Activated T-cell treated with anti-CD3 and anti-CD28 coated beads, Interleukin-2, amount 50 U/mL, for 72 hours (primary cell): ENCODE measurements at places on chromosomes 12 and 14.

GRCh38 chr14:55274751-55275150 is 3.5 kb downstream of the FBXO34 start:
- H3K36me3 ChIP-seq: peaks cover 5% of the 10 kb centered on the region
- no peaks in the 10 kb centered on the region for H3K27me3 ChIP-seq
- H3K4me1 ChIP-seq: peaks cover 75% of the 10 kb centered on the region
- no peak for DNase-seq

DNA sequence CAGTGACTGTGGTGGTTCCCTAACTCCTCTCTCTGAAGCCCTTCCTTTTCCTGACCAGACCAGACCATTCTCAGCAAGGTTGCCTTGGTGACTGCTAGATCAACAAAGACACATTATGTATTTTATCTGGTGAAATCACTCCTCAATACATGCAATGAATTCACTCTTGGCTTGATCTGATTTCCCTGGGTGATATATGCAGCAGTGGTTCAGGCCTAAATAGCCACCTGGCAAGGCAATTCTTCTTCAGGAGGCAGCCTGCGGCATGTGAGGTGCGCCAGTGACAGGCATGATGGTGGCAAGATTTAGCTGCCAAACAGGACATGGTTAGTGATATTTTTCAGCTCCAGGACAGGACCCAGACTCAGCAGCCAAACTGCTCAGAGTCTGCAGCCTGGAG is 350.3 kb upstream of the CCDC196 start:
- no peak overlapping the region for H3K27ac ChIP-seq
- DNase-seq: no peak
- no peak overlapping the region for H3K4me3 ChIP-seq
- no peaks in the 10 kb centered on the region for H3K36me3 ChIP-seq

DNA sequence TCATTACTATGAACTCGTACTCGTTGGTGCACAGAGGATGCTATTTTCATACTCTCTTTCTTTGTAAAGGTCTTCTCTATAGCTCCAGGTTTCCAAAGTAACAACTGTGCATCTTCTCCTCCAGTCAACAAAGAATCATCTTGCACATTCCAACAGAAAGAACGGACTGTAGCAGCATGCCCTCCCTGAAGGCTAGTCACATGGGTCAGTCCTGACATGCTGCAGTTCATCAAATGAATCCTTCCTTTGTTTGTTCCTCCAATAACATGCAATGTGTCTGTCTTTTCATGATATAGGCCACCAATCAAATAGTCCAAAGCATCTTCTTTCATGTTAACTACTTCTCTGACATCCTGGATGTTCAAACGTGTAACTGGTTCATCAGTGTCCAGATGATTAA is 42.9 kb downstream of the WDR89 start:
- H3K4me1 ChIP-seq: no peaks in the 10 kb centered on the region
- no peak overlapping the region for H3K27ac ChIP-seq
- DNase-seq: no peak
- H3K4me3 ChIP-seq: no peak overlapping the region
- H3K27me3 ChIP-seq: no peaks in the 10 kb centered on the region
- H3K36me3 ChIP-seq: peaks cover 57% of the 10 kb centered on the region

DNA sequence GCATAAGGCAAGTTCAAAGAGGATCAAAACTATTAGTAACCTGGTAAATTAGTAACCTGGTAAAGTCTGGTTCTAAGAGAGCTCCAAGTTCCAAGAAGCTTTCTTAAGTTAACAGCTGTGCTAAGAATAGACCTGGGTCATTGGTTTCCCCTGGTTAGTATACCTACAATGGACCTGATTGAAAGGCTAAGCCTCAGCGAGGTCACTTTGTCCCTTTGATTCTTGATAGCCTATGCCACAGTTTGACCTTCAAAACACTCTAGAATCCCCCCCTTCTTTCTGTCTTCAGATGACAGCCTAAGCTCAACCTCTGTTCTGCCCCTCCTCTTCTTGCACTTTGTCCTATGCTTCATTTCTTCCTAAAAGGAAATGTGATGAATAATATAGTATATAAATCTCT is 53.0 kb downstream of the LLPH start:
- no peak overlapping the region for H3K27ac ChIP-seq
- DNase-seq: no peak
- peaks cover 18% of the 10 kb centered on the region for H3K27me3 ChIP-seq
- no peaks in the 10 kb centered on the region for H3K4me1 ChIP-seq
- H3K4me3 ChIP-seq: no peak overlapping the region

DNA sequence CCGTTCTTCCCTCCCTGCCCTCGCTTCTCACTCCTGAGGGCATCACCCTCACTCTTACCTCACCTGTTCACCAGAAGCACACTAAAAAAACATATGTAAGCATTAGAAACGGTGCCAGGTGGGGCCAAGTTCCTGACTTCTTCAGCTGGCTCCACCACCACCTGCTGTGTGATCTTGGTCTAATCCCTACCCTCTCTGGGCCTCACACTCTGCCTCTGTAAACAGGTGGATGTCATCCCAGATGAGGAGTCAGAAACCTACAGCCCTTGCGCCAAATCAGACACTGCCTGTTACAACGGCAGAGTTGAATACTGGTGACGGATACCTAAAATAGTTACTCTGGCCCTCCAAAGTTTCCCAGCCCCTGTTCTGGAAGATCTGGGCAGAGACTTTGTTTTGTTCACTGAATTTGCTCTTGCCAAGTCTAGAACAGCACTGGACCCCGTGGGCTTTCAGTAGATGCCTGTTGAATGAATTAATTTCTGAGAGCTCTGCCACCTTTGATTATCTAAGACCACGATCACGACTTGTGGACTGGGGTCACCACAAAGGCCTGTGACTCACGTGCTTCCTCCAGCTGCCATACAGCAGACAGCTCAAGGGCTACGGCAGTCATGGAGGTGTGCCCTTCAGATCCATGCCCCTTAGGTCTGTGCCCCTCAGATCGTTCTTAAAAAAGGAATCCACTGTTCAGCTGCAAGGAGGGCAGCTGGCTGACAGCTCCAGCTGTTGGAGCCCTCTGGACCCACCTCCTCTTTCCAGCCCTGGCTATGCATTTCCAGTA is 71.9 kb downstream of the GSC start:
- DNase-seq: no peak
- H3K36me3 ChIP-seq: no peaks in the 10 kb centered on the region
- no peak overlapping the region for H3K27ac ChIP-seq
- H3K4me1 ChIP-seq: no peaks in the 10 kb centered on the region

GRCh38 chr14:52711666-52712065 is 4.7 kb downstream of the PSMC6 start:
- no peaks in the 10 kb centered on the region for H3K27me3 ChIP-seq
- no peak for DNase-seq
- peaks cover 41% of the 10 kb centered on the region for H3K4me1 ChIP-seq
- H3K27ac ChIP-seq: peak overlapping the region; percentile 66

GRCh38 chr12:44246482-44247105 is 410.7 kb downstream of the TMEM117 start:
- no peak for DNase-seq
- H3K27me3 ChIP-seq: no peaks in the 10 kb centered on the region
- no peak overlapping the region for H3K4me3 ChIP-seq
- H3K36me3 ChIP-seq: peaks cover 7% of the 10 kb centered on the region
- H3K27ac ChIP-seq: no peak overlapping the region
- H3K4me1 ChIP-seq: no peaks in the 10 kb centered on the region

- no peak overlapping the region for H3K4me3 ChIP-seq
- H3K27ac ChIP-seq: no peak overlapping the region
- H3K4me1 ChIP-seq: peaks cover 36% of the 10 kb centered on the region
- no peaks in the 10 kb centered on the region for H3K27me3 ChIP-seq
- no peaks in the 10 kb centered on the region for H3K36me3 ChIP-seq
- DNase-seq: no peak
These were observed 22.9 kb upstream of the DHRS7 start for GRCh38 chr14:60188115-60188514.

DNA sequence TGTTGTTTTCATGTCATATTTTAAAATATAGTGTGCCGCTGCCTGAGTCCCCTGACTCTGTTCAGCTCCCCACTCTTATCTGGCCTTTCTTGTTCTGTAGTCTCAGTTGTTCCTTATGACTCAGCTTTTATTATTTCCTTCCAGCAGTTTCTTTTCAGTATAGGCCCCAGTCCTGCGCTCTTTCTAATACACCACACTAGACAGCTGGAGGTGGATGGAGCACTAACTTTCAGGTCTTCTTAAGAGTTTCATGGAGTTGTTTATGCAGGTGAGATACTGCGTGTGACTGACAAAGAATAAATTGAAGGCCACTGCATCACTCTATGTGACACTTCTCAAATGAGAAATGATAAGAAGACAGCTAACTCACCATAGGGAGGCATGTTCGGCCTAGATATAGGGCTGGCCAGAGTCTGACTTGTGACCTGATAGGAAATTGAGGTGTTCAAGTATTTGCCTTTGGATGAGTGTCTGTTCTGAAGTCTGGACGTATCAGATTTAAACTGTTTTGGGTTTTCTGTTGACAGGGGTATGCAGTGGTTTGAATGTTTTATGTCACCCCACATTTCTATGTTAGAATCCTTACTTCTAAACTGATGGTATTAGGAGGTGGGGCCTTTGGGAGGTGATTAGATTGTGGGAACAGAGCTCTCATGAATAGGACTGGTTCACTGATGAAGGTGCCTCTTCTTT is 60.8 kb upstream of the CLMN start:
- no peak overlapping the region for H3K27ac ChIP-seq
- no peak for DNase-seq
- peaks cover 31% of the 10 kb centered on the region for H3K27me3 ChIP-seq
- no peak overlapping the region for H3K4me3 ChIP-seq
- peaks cover 3% of the 10 kb centered on the region for H3K36me3 ChIP-seq

DNA sequence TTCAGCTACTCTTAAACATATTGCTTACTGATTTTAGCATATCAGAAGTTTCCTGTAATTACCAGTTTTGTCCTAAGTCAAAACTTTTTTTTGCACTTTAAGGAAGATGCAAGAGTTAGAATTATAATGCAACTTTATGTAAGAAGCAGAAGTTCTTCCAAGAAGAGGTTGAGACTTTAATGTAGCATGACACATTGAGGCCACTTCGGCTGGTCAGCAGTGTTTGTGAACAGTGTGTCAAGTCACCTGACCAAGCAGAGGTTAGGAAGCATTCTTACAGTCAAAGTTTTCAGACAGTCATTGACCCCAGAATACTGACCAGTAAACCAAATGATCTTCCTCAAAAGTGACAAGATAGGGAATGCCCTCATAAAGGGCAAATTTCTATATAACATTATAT is 15.2 kb downstream of the FGFR1OP2 start:
- DNase-seq: no peak
- H3K4me3 ChIP-seq: no peak overlapping the region
- H3K27ac ChIP-seq: no peak overlapping the region

GRCh38 chr14:68586896-68587751 is 205.7 kb downstream of the ZFP36L1 start:
- no peak overlapping the region for H3K27ac ChIP-seq
- no peak overlapping the region for H3K4me3 ChIP-seq
- DNase-seq: no peak
- no peaks in the 10 kb centered on the region for H3K27me3 ChIP-seq
- H3K36me3 ChIP-seq: no peaks in the 10 kb centered on the region

DNA sequence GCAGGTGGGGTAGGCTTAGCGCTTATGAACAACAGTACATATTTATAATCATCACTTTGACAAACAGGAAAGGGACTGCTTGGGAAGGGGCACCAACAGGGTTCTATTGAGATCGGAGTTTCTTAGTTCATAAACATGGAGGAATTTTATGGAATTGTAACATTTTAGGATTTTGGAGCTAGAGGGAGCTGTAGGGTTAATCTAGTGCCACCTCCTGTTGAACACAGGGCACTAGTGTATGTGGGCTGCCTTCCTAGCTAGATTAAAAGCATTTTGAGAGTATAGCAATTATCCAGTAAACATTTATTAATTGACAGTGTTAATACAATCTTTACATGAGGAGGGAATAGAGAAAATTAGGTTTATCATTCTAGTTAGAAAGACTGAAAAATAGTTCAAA is 23.1 kb upstream of the TBC1D30 start:
- no peak overlapping the region for H3K4me3 ChIP-seq
- no peak overlapping the region for H3K27ac ChIP-seq

- DNase-seq: no peak
- no peaks in the 10 kb centered on the region for H3K27me3 ChIP-seq
- no peak overlapping the region for H3K27ac ChIP-seq
- H3K4me3 ChIP-seq: no peak overlapping the region
- no peaks in the 10 kb centered on the region for H3K36me3 ChIP-seq
These were observed 19.7 kb upstream of the ITPK1 start for GRCh38 chr14:93135399-93135798.

DNA sequence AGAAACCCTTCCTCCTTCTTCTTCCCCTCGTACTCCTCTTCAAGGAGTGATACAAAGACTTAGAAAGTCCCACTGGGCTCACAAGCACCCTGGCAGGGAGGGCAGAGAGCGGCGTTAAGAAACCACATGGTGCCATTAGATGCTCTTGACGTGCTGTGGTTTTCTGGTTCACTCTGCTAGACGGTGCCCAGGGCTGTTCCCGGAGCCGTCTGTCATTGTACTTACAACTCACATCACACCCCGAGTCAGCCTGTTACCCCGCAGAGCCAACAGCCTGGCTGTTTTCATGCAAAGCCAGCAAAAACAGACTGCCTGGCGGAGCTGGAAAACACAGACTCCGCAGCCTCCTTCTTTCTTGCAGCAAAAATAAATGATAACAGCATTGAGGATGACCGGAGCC is 232.6 kb upstream of the TBX3 start:
- H3K27ac ChIP-seq: no peak overlapping the region
- H3K27me3 ChIP-seq: no peaks in the 10 kb centered on the region
- H3K36me3 ChIP-seq: no peaks in the 10 kb centered on the region
- H3K4me1 ChIP-seq: no peaks in the 10 kb centered on the region
- H3K4me3 ChIP-seq: no peak overlapping the region

DNA sequence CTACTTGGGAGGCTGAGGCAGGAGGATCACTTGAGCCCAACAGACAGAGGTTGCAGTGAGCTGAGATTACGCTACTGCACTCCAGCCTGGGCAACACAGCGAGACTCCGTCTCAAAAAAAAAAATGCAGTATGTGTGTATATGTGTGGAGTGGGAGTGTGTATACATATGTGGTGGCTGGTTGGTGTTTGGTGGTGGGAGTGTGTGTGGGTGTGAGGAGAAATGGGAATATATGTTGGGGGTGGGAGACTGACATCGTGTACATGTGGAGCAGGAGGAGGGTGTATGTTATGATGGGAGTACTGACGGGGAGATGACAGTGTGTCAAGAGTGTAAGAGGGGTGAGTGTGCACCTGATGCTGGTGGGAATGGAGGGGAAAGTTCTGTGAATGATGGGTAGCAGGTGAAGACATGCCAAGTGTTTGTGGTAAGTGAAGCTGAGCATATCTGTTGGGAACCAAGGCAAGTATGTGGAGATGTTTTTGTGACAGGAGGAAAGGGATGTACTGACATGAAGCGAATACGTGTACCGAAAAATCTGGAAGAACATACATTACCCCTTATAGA is 4.2 kb downstream of the PNMA1 start:
- H3K4me3 ChIP-seq: peak overlapping the region; percentile 23
- no peak for DNase-seq
- H3K4me1 ChIP-seq: peaks cover 26% of the 10 kb centered on the region
- peaks cover 3% of the 10 kb centered on the region for H3K36me3 ChIP-seq

GRCh38 chr14:102540315-102541028 is 30.9 kb upstream of the ANKRD9 start:
- no peak overlapping the region for H3K27ac ChIP-seq
- no peaks in the 10 kb centered on the region for H3K36me3 ChIP-seq
- no peaks in the 10 kb centered on the region for H3K4me1 ChIP-seq
- no peak for DNase-seq
- no peak overlapping the region for H3K4me3 ChIP-seq
